ENCODE measurements at places on chromosomes 1 and 21.
A peak's percentile ranks its signal among the peaks of the same experiment; 100 is the strongest.

DNA sequence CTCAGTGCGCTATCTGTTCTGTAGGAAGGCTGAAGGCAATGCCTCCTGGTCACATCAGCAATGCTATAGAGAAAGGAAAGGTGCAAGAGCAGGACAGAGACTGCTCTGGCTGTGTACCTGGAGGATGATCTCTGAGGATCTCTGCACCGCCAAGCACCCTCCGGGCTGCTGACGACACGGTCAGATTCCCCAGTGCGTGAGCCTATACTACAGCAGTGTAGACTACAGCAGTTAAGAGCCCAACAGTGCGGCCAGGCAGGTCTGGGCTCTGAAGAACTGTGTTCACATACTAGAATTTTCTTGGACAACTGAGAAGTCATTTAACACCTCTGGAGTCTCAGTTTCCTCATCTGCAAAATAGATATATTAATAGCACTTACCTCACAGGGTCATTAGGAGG lies 39.9 kb downstream of the ITPKB start:
- DNase-seq: no peak

DNA sequence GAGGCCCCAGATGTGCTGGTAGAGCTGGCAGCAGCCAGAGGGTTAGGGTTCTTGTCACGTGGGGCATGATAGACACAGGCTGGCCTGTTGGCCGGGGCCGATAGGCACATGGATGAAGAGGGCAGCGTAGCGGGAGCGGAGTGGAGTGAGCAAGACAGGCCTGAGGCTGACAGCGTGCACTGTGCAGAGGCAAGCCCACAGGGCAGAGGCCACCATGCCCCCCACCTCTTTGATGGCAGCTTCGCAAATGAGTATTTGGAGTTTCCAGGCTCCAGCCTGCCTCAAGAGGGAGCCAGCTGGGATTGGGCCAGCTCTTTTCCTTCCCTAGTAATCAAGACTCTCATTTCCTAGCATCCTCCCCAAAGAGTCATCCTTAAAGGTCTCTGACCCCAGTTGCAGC lies 43.5 kb downstream of the TMCC2 start:
- no peak for DNase-seq

GRCh38 chr1:7070389-7071029 lies 285.3 kb downstream of the CAMTA1 start:
- peak; percentile 16 for DNase-seq

GRCh38 chr1:230187290-230187689 lies 120.3 kb downstream of the GALNT2 start:
- no peak for DNase-seq

DNA sequence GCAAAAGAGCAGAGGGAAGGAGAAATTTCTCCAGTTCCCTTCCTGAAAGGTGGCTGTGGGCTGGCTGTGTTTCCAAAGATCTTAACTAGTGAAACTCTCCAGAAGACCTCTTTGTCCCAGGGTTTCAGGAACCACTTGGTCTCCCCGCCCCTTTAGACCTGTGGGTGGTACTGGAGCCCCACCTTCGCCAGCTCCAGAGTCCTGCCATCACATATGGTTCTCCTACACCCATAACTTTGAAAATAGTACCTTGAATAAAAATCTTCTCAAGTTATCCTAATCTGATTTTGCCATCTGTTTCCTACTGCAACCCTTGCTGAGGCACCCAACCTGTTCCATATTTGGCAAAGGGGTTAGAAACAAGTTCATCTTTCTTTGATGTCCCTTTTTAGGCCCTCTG lies 303.9 kb downstream of the SEC16B start:
- DNase-seq: no peak

- DNase-seq: no peak
Measured at GRCh38 chr1:17475752-17476151, 36.3 kb upstream of the RCC2 start.

- DNase-seq: no peak
Measured at GRCh38 chr1:234395297-234395696, 22.0 kb downstream of the COA6 start.

DNA sequence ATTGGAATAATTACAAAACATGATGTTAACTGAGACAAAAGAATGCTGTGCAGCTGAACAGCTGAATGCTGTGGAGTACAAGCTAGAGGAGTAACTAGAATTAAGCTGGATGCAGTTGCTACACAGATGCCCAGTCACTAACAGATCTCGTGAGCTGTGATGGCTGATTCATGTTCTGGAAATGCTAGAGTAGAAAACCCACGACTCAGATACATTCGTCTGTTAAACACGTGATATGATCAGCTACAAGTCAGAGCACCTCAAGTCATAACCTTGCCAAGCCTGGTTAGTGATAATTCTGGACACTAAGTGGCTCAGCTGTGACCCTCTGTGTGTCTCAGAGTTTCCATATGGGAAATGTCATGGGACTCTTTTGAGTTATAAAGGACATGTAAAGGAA lies 89.7 kb upstream of the ESRRG start:
- DNase-seq: no peak

- no peak for DNase-seq
Measured at GRCh38 chr1:27554759-27555699, 48.9 kb downstream of the AHDC1 start.

GRCh38 chr1:115647047-115647446 lies 5.3 kb downstream of the VANGL1 start:
- DNase-seq: no peak

DNA sequence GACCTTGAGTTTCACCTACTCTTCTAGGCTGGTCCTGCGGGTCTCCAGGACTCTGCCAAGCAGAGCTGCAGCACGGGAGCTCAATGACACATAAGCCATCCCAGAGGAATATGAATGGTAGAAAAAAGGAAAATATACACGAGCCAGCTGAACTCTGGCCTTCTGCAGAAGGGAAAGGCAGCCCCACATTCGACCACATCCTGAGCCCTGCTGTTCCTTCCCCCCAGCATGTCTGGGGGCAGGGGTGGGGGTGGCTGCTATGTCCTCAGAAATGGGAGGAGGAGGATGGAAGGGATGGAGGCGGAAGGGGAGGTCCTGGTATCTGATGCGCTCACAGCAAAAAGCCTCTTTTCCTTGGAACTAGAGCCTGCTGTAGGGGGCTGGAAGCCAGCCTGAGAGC lies 12.1 kb upstream of the KDF1 start:
- DNase-seq: no peak

DNA sequence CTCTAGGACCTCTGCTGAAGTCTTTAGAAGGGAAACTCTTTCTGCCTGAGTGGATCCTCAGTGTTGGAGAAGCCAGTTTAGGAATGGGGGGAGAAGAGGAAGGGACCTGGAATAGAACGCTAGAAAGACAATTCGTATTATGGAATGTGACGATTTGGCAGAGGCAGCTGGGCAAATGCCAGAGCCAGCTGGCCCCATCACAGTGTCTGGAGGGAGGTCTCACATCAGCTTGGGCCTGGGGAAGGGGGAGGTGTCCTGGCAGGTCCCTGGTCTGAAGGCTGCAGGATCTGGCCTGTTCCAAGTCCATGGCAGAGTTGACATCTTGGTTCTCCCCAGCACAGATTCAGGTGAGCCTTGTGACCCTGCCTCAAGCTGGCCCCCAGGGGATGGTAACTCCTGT lies 11.3 kb downstream of the TMCC2 start:
- no peak for DNase-seq

GRCh38 chr1:220137019-220137786 lies 43.3 kb downstream of the IARS2 start:
- DNase-seq: no peak

GRCh38 chr1:156414461-156415064 lies 45.6 kb downstream of the RHBG start:
- DNase-seq: no peak

DNA sequence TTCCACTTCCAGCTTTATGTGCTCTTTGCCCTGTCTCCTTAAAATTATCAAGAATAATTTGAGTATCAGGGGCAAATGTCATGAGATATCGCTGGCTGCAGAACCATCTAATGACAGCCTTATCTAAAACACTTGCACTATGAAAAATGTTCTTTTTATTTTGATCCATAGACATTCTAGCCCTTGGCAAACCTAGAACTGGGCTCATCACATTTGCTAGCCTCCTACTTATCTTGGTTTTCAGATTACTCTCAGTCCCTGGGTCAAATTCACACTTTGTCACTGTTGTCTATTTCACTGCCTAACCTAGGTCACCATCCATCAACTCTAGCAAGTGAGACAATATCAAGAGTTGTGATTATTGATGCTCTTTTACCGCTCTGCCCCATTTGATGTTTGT lies 59.9 kb upstream of the IPO9 start:
- DNase-seq: no peak

DNA sequence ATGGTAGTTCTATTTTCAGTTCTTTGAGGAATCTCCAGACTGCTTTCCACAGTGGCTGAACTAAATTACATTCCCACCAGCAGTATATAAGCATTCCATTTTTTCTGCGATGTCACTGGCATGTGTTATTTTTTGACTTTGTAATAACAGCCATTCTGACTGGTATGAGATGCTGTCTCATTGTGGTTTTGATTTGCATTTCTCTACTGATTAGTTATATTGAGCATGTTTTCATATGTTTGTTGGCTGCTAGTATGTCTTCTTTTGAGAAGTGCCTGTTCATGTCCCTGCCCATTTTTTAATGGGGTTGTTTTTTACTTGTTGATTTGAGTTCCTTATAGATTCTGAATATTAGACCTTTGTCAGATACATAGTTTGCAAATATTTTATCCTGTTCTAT lies 87.9 kb downstream of the RPS6KC1 start:
- no peak for DNase-seq

DNA sequence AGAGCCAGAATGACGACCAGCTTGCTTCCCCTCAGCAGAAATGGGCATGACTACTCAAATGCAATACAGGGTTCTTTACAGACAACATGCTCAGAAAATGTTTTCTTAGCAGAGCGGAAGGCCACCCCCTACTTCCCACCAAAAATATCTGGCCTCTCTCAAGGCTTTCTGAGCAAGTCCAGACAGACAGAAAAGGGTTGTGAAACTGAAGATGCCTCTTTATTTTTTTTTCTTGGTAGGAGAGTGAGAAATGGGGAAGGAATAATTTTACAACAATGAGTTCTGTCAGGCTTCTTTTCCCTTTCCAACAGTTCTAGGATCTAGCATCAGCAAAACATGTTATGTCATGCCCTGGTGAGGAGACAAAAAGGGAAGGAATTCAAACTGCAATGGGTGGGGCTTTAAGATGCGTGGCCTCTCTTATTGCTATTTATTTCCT lies 172.0 kb upstream of the CAMK1G start:
- DNase-seq: peak; percentile 41

DNA sequence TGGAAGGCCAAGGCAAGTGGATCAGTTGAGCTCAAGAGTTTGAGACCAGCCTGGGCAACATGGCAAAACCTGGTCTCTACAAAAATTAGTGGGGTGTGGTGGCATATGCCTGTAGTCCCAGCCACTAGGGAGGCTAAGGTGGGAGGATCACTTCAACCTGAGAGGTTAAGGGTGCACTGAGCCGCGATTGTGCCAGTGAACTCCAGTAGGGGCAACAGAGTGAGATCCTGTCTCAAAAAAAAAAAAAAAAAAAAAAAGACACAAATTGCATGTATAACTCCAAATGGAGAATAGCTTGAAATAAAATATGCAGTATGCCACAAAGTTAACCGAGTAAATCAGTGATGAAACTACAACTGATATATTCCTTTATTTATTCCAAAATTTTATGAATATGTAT lies 51.6 kb downstream of the LRRC40 start:
- no peak for DNase-seq

GRCh38 chr1:1827089-1827848 lies 49.0 kb upstream of the NADK start:
- no peak for DNase-seq

- peak; percentile 46 for DNase-seq
Measured at GRCh38 chr1:206814716-206815341, 42.5 kb upstream of the IL10 start.

GRCh38 chr1:216898801-216899200 lies 175.6 kb upstream of the ESRRG start:
- no peak for DNase-seq

DNA sequence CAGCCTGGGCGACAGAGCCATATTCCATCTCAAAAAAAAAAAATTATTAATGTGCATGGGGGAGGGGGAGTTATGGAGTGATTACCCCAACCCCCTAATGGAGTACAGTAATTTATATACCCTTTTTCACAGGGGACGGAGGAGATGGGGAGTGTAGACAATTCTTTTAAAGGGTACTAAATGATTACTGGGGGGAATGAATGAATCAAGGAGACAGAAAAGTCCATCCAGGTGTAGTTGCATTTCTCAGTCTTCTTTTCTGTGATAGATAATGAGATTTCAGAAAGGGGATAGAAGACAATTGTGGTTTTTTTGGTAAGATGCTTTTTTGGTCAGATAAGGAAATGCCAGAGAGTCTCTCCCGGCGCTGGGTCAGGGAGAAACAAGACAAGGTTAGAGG lies 13.0 kb downstream of the OSBPL9 start:
- no peak for DNase-seq

GRCh38 chr1:33094486-33094885 lies 13.5 kb downstream of the AZIN2 start:
- no peak for DNase-seq

- no peak for DNase-seq
Measured at GRCh38 chr21:42258150-42258884, 39.4 kb downstream of the ABCG1 start.

DNA sequence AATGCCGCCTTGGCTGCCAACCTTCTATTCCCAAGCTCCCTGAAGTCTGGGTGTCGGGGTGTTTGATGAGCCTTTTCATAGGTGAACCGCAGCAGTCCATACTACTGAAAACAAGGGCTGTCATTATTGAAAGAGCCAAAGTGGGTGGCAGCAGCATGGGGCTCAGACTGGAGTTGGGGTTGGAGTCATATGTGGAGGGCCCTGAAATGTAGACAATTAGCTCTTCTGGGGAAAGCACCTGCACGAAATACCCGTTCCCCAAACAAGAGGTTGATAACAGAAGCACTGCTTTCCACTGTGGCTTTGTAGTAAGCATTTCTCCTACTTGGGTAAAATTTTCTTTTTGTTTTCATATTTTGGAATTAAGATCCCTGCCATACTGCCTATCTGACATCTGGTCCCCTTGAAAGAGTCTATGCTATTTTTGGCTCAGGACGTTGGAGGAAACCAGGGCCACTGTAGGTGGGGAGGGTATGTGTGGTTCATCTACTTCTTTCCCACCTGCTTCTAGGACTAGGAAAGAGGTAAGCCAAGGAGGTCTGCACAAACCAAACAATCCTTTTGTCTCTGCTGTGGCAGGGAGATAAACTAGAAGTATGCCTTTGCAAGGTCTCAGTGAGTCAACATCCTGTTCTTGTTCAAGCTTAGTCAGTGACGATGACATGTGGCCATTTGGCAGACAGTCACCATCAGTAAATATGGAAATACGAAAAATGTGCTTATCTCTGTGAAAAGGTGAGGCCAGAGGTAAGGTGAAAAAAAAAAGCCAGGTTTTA lies 197.0 kb upstream of the UBE2U start:
- DNase-seq: no peak

All from GM04503 (cell line).